Renal cortex interstitium (tissue), 15 donors: ENCODE measurements at places on chromosomes 4 and X. TPM values are rescaled to one million over a fixed set of nuclear protein-coding genes. Genes with fewer than 3 reads are reported as not detected.

GRCh38 chr4:87270144-87270543 lies 49.7 kb upstream of the KLHL8 start:
- no peak for DNase-seq

- no peak for DNase-seq
These were observed 373.3 kb downstream of the IDS start for GRCh38 chrX:149131774-149132173.

- no peak for DNase-seq
These were observed 58.4 kb upstream of the TET2 start for GRCh38 chr4:105088110-105088879.

GRCh38 chr4:1760521-1761071 lies 32.5 kb upstream of the FGFR3 start:
- no peak for DNase-seq

- DNase-seq = no peak
These were observed 77.6 kb downstream of the SNX25 start for GRCh38 chr4:185287031-185287430.

DNA sequence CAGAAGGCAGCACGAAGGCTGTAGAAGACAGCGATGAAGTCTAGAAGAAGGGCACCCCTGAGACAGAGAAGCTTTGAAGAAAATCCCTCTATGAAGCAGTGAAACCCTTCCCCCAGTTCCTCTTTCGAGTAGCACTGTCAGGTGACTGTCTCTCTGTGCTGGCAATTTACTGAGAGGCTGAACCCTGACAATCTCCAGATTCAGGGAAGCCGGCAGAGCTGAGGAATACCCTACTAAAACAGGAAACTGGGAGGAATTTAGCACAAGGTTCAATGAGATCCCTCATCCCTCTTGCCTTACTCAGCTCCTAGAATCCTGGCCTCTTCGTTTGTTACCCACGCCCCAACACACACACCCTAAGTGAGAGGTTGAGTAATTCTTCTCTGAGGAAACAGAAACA lies 239.7 kb upstream of the NOCT start:
- DNase-seq = no peak

DNA sequence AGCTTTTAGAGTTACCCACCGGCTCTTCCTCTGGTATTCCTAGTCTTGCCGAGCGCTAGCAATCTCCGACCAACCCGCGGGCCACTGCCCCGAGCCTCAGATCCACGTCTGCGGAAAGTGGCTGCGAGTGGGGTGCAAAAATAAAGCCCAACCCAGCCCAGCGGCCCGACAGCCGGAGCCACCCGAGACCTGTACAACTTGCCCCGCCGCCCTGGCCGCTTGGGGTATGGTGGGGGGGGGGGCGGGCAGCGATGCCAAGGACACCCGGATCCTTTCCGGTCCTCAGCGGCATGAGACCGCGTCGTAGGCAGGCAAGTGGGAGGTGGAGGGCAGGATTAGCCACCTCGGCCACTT lies 1.6 kb downstream of the SLITRK4 start:
- no peak for DNase-seq

- no peak for DNase-seq
These were observed 112.9 kb downstream of the AMMECR1 start for GRCh38 chrX:110204986-110205385.

GRCh38 chr4:159926871-159927270 lies 824.0 kb downstream of the RAPGEF2 start:
- no peak for DNase-seq

Gene TGIF2LX
- polyA plus RNA-seq = not detected

Gene PABPC4L
- 10.7 TPM for polyA plus RNA-seq

Gene ZCCHC18
- polyA plus RNA-seq = 5.1 TPM

Gene UGT2A1
- not detected for polyA plus RNA-seq
